ENCODE measurements at places on chromosomes 7 and 10.

DNA sequence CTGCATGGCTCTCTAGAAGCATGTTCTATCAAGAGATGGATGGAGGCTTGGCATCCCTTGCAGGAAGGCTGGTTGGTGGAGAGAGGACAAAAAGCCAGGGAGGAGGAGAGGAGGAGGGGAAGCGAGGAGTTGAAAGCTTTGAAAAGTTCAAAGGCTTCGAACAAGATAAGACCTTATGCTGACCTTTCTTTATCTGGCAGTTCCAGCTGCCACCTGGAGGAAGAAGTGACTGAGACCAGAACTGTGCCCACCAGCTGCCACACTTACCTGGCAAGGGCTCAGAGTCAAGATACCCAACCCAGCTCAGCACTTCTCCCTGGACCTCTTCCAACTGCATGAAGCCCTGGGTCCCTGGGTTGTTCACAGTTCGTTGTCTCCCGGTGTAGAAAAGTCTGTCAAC, 14.8 kb downstream of the CCL24 start:
- DNase-seq = no peak

- no peak for DNase-seq
These were observed 297.2 kb upstream of the ZNF32 start for GRCh38 chr10:43945908-43946307.

- DNase-seq = peak; percentile 18
These were observed 22.5 kb downstream of the HHEX start for GRCh38 chr10:92712016-92712889.

GRCh38 chr10:120162471-120162870, 269.9 kb downstream of the SEC23IP start:
- DNase-seq = no peak

DNA sequence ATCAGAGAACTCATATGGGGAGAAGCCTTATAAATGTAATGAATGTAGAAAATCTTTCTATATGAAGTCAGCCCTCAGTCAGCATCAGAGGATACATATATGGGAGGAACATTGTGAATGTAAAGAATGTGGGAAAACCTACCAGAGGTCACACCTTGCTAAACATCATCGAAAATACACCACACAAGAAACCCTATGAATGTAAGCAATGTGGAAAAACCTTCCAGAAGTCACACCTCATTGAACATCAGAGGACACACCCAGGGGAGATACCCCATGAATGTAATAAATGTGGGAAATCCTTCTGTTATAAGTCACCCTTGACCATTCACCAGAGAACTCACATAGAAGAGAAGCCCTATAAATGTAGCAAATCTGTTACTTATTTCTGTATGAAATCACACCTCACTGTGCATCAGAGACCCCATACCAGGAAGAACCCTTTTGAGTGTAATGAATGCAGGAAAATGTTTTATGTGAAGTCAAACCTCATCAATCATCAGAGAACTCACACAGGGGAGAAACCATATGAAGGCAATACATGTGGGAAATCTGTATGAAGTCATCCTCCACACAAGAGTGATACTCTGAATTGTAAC, 30.8 kb downstream of the ZNF12 start:
- no peak for DNase-seq

- no peak for DNase-seq
These were observed 30.2 kb upstream of the ABCB4 start for GRCh38 chr7:87505557-87506245.

- DNase-seq = no peak
These were observed 631.9 kb downstream of the PARD3 start for GRCh38 chr10:34183016-34183796.

- DNase-seq = no peak
These were observed 4.9 kb downstream of the GATA3 start for GRCh38 chr10:8059191-8059936.

DNA sequence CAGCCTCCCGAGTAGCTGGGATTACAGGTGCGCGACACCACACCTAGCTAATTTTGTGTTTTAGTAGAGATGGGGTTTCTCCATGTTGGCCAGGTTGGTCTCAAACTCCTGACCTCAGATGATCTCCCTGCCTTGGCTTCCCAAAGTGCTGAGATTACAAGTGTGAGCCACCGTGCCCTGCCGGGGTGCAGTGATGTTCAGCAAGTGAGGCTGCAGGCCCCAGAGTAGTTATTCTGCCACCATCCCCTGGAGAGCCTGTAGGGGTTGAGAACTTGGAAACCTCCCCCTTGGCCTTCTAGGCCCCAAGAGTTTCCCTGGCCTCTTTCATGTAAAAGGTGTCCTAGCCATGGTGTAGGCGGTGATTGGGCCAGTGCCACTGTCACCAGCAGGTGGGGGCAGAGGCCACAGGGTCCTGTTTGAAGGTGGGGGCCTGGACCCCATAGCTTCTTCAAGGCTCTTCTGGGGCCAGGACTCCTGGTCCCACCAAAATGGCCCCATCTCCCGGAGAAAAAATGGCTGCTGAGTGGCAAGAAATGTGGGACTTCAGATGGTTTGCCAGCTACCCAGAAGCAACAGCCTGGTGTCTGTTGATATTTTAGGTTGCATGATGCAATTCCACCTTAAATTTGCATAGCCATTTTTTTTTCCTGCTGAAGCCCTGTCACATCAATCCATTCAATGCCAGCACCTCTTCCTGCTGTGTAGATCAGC, 25.5 kb upstream of the INMT start:
- no peak for DNase-seq

DNA sequence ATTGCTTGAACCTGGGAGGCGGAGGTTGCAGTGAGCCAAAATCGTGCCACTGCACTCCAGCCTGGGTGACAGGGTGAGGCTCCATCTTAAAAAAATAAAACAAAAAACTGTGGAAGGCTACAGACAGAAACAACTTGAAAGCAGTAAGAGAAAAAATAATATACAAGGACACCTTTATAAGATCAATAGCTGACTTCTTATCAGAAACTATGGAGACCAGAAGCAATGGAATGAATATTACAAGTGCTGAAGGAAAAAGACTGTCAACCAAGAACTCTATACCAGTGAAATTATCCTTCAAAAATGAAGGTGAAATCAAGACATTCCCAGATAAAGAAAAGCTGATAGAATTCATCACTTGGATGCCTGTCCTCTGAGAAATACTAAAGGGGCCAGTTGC, 49.0 kb downstream of the RBAK start:
- no peak for DNase-seq

- no peak for DNase-seq
These were observed 84.3 kb downstream of the GLRX3 start for GRCh38 chr10:130220251-130221185.

GRCh38 chr7:17994079-17994850, 33.4 kb downstream of the PRPS1L1 start:
- no peak for DNase-seq

DNA sequence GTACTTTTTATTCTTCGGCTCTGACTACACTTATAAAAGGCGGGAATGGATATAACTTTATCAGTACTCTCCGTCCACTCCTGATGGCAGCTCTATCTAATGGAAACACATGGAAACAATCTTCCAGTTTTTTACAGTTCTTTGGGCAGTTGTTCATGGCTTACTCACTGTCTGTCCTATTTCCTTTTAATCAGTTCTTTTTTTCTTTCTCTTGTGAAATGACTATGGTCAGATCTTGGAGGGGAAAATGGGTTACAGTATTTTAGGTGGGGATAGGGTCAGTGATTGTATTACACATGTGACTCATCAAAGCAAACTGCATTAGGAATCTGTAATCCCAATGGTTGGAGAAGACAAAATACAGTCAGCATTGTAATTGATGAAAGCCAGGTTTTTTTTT, 112.4 kb downstream of the BICC1 start:
- no peak for DNase-seq

GRCh38 chr10:72094574-72094973, 6.2 kb upstream of the SPOCK2 start:
- DNase-seq = no peak

GRCh38 chr7:15669443-15670090, 16.9 kb downstream of the MEOX2 start:
- no peak for DNase-seq

GRCh38 chr7:5831196-5831595, 49.4 kb upstream of the OCM start:
- DNase-seq = no peak

DNA sequence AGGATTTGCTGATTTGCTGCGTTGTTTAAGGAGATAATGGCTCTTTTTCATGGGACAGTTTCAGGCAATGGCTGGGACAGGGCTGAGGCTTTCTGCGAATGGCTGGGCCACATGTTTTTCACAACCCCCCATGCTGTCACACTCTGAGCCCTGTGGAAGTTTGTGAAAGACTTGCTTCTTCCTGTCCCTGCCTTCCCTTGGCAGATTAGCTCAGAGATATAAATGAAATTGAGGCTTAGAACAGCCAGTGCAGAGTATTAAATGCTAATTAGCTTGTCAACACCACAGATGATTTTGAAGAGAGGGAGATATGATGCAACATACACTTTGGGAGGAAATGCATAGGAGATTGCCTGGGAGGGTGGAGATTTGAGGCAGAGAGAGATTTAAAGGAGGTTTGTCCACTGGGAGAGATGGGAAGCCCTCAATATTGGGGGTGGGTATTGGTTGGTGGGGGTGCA, 232.0 kb downstream of the SH2D4B start:
- no peak for DNase-seq

DNA sequence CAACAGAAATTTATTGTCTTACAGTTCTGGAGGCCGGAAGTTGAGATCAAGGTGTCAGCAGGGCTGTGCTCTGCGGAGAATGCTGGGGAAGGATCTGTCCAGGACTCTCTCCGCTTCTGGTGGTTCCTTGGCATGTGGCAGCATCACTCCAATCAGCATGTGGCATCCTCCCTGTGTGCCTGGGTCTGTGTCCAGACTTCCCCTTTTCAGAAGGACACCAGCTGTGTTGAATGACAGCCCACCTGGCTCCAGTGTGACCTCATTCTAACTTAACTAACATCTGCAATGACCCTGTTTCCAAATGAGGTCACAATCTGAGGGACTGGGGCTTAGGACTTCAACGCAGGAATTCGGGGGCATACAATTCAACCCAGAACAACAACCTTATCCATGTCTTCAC, 141.9 kb downstream of the BMS1 start:
- no peak for DNase-seq

DNA sequence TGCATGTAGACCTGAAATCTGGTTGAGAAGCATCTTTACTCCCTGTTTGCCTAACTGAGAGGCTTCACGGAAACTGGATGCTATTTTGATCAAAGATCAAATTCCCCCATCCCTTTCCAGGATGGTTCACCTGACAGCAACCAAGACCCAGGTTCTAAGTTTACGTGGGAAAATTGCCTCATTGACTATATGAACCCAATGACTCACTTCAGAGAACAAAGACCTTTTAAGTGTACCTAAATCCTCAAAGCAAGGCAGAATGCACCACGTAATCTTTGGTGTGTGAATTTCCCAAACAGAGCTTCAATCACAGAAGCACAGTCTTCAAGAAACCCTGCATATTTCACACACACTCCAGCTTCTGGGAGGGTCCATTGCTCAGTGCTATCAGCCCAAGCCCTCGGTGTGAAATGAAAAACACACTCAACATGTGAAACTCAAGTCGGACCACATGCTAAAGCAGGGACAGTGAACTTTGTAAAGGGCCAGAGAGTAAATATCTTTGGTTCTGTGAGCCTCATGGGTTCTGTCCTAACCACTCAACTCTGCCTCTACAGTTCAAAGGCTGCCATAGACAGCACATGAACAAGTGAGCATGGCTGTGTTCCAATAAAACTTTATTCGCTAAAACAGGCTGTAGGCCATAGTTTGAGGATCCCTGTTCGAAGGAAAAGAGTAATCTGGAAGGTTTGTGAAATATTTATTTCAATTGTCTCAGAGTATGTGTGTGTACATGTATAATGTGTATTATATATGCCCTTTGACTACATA, 275.6 kb upstream of the FOXK1 start:
- DNase-seq = no peak

DNA sequence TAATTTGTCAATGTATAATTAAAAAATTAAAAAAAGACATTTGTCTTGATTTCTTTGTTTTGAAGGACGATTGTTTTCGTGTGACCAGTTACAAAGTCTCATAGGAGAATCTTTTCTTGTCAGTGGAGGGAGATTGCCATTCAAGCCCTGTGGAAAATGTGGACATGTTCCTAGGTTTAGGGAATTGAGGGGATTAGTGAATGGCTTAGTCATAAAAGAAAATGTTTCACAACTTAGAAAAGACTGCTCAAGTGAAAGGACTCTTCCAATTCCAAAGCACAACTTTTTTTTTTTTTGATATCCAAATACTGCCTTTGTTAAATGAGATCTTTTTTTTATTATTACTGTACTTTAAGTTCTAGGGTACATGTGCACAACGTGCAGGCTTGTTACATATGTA, 140.7 kb upstream of the HABP2 start:
- DNase-seq = no peak

GRCh38 chr10:125105155-125105554, 55.2 kb downstream of the CTBP2 start:
- DNase-seq = no peak

- DNase-seq = no peak
These were observed 690.6 kb downstream of the AUTS2 start for GRCh38 chr7:70288781-70289456.

DNA sequence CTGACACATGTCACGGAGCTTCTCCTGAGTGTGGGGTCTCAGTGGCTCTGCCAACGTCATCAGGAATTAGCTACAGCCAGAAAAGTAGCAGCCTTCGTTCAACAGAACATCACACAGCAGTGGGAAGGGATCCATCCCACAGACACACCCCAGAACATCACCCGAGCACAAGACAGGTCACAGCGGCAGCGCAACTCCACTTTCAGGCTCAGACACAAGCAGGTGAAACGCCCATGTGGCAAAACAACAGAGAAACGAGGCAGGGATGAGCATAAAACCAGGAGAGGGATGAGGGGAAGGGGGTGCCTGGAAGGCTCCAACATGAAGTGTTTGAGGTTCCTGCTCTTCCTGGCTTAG, 44.8 kb downstream of the CAMK2B start:
- no peak for DNase-seq

DNA sequence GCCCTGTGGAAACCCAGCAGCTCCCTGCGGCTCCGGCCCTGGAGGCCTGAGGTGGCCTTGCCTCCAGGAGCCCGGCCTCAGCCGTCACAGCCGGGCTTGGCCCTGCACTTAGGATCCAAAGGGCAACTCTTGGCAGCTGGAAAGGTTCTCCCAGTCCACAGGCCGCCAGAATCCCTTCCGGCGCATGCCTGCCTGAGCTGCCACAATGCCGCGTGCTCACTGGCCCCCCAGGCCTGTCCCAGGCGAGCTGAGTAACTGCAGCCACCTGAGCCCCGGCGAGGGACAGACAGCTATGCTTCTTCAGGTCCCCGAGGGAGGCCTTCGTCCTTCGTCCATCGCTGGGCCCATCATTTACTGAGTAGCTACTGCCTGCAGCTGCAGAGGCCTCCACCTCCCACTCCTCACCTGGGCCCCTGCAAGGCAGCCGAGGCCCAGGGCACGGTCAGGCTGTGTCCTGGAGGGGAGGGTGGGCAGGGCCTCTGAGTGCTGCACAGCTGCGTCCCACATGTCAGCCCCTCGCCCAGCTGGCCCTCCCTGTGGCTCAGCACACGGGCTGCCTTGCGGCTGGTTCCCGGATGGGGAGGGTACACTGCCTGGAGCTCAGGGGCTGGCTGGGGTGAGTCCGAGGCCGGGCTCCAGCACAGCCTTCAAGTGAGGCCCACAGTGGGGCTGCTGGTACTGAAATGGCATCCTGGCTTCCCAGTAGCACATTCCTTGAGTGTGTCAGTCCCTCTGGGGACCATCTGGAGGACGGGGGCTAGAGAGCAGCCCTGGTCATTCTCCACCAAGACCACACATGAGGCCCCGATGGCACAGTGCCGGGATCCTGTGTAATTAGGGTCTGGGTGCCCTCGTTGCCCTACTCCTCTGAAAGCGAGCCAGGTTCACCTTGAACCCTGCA, 172.5 kb downstream of the ELFN1 start:
- no peak for DNase-seq

- DNase-seq = no peak
These were observed 185.8 kb downstream of the PTPRN2 start for GRCh38 chr7:158401826-158402225.
